Nephron progenitor cell (in vitro differentiated cells): ENCODE measurements at places on chromosomes 1 and 21.

DNA sequence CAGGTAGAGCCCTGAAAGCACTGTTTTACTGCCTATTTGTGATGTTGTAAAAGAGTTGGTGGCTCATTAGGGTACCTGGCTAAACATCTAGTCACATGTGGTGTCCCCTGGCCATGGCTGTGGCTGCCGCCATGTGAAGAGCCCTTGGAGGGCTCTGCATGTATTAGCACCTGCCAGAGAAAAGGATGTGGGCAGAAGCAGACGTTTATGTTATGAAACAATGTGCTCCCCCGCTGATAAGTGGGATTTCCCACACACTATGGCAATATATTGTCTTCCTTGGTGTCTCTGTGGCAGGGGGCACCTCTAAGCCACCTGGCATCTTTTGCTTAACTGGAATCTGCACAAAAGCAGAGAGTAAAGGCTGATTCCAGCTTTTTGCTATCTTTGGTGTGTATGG is 9.6 kb downstream of the TENT5C start:
- H3K4me3 ChIP-seq: no peak overlapping the region
- no peak overlapping the region for H3K27ac ChIP-seq
- H3K4me1 ChIP-seq: peaks cover 16% of the 10 kb centered on the region
- peaks cover 14% of the 10 kb centered on the region for H3K27me3 ChIP-seq

DNA sequence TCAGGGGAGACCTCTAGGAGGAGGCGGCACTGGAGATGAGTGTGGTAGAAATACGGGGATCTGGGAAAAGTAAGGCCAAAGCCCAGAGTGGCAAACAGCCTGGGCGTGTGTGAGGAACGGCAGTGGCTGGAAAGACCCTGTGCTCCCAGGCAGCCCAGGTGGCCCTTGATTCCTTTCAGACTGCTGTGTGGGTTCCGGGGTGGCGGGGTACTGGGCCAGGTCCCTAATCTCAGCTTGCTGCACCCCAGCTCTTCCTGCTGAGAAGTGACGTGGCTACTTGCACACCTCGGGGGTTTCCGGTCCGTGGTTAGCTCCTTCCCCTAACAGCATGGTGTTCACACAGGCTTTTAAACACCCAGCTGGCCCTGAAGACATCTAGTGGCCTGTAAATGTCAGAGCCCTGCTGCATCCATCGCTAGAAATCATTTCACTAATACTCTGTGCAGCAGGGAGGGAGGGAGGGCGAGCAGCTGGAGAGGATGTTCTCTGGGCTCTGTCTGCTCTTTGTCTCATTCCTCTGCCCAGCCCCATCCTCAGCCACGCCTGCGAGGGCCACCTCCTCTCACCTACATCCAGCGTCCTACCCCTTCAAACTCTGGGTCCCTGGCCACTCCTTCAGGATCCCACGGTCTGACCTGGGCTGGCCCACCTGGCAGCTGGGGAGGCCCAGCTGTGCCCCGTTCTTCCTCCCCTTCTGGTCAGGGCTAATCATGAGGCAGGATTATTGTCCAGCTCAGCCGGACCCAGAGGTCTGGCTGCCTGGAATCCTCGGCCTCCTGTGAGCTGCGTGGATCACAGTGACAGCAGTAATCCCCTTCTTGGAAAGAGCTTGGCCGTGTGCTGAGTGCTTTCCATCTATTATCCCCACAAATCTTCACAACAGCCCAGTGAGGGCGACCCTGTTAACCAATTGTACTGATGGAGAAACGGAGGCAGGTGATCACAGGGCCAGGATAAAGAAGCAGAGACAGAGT is 7.2 kb downstream of the ZDHHC18 start:
- H3K27me3 ChIP-seq: peaks cover 6% of the 10 kb centered on the region
- no peak overlapping the region for H3K4me3 ChIP-seq
- DNase-seq: no peak

DNA sequence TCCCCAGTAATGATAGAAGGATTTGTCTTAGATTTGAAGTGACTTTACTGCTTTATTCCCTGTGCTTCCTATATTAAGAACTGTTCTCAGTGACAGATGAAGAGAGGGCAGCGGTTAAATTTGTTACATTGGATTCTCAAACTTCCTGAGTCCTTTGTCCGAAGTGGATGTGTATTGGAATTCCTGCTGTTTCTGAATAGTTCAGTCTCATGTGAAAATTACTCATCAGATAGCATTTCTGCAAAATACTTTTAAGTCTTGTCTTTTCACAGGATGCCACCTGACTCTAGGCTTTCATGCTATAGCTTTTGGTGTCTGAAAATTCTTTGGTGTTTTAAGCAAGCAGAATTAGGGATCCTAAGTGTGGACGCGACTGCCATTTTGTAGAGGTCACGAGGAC is 83.6 kb downstream of the PRDM2 start:
- DNase-seq: no peak
- no peak overlapping the region for H3K27ac ChIP-seq
- peaks cover 31% of the 10 kb centered on the region for H3K4me1 ChIP-seq
- no peak overlapping the region for H3K4me3 ChIP-seq

DNA sequence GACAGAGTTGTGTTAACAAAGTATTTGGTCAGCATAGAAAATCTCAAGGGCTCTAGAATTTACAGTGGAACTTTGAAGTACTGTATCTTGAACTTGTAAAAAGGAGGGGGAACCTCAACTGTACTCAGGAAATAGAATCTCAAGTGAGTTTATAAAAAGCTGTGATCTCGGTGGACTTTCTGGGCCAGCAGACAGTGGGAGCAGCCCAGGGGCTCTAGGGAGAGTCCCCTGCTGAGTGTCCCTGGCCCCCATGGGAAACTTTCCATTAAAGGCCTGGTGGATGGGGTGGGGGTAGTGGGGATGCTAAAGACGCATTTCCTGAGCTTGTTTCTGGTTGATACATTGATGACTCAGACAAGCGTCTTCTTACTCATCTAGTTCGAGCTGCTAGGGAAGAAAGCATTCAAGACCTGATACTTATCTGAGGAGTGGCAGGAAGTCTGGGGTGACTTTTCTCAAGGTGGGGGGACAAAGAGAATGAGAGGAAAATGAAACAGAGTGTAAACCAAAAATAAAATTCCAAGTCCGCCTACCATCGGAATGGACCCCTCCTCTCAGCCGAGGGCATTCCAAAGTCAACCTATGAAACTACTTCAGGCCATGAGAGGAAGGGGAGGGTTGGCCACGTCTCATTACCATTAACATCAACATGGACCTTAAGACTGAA is 65.5 kb downstream of the NID1 start:
- DNase-seq: no peak
- no peaks in the 10 kb centered on the region for H3K27me3 ChIP-seq
- H3K36me3 ChIP-seq: peaks cover 40% of the 10 kb centered on the region
- peak overlapping the region; percentile 49 for H3K27ac ChIP-seq
- peaks cover 23% of the 10 kb centered on the region for H3K4me1 ChIP-seq
- no peak overlapping the region for H3K4me3 ChIP-seq

DNA sequence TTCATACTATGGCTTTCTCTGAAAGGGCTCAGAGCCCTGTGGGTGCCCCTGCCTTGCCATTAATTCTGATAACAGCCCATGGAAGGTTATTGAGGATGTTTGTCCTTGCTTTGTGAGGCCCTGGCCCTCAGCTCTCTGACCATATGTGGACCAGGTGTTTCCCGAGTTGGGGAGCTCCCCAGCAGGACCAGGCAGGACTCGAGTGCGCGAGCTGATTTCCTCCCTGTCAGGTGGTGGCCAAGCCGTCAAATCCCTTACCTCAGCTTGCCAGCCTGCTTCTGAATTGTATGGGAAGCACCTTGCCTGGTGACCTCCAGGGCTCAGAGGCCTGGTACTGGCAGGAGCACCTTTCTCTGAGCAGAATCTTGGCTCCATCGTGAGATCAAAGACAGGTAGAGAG is 17.9 kb upstream of the SDE2 start:
- no peak overlapping the region for H3K4me3 ChIP-seq
- no peak overlapping the region for H3K27ac ChIP-seq
- no peak for DNase-seq
- H3K4me1 ChIP-seq: no peaks in the 10 kb centered on the region
- H3K36me3 ChIP-seq: no peaks in the 10 kb centered on the region
- peaks cover 6% of the 10 kb centered on the region for H3K27me3 ChIP-seq

DNA sequence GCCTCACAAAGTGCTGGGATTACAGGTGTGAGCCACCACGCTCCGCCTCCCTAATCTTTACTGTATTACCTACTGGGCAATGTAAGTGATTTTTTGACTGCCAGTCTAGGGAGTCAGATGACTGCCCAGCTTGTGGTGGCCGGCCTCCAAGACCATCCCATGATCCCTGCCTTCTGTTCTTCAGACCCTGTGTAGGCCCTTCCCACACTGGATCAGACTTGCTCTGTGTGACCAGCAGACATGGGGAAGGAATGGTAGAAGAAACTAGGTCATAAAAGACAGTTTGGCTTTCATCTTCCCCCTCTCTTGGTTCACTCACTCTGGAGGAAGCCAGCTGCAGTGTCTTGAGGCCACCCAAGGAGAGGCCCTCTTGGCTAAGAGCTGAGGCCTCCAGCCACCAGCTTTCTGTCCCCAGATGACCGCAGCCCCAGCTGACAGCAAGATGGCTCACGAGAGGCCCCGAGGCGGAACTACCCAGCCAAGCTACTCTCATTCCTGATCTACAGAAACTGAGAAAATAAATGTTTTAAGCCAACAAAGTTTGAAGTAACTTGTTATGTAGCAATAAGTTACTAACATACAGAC is 14.5 kb upstream of the CBR3 start:
- peaks cover 8% of the 10 kb centered on the region for H3K27me3 ChIP-seq
- peaks cover 14% of the 10 kb centered on the region for H3K4me1 ChIP-seq
- H3K36me3 ChIP-seq: no peaks in the 10 kb centered on the region
- DNase-seq: no peak
- no peak overlapping the region for H3K27ac ChIP-seq
- no peak overlapping the region for H3K4me3 ChIP-seq

- H3K27ac ChIP-seq: no peak overlapping the region
- DNase-seq: no peak
- peaks cover 71% of the 10 kb centered on the region for H3K27me3 ChIP-seq
- H3K4me3 ChIP-seq: no peak overlapping the region
- no peaks in the 10 kb centered on the region for H3K36me3 ChIP-seq
- peaks cover 68% of the 10 kb centered on the region for H3K4me1 ChIP-seq
These were observed 93.7 kb upstream of the ARHGEF16 start for GRCh38 chr1:3360646-3361257.

DNA sequence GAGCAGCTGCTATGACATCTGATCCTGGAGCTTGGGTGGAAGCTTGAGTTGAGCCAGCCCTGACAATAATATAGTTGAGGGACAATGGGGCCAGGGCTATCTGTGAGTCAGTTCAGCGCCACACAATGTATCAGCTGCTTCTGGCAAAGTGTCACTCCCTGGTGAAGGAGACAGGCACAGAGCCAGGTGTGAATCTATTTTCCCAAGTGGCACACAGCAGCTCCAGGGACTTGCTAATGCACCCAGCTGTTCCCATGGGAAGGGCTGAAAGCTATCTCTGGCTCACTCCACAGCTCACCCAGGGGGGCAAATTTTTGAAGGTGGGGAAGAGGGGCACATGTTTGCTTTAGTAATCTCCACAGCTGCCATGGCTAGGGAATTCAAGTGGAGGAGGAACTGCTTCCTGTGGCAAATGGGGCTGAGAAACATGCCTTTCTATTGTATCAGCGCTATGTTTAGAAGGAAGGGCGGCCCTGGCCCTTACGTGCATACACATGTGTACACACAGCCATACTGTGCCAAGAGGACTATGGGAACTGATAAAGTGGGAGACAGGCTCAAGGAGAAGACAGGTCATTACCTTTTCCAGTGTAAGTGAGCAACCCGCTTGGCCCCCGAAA is 2.2 kb downstream of the CYB5R1 start:
- peaks cover 12% of the 10 kb centered on the region for H3K27me3 ChIP-seq
- peaks cover 5% of the 10 kb centered on the region for H3K36me3 ChIP-seq
- peak overlapping the region; percentile 43 for H3K4me3 ChIP-seq
- H3K27ac ChIP-seq: no peak overlapping the region
- DNase-seq: no peak

DNA sequence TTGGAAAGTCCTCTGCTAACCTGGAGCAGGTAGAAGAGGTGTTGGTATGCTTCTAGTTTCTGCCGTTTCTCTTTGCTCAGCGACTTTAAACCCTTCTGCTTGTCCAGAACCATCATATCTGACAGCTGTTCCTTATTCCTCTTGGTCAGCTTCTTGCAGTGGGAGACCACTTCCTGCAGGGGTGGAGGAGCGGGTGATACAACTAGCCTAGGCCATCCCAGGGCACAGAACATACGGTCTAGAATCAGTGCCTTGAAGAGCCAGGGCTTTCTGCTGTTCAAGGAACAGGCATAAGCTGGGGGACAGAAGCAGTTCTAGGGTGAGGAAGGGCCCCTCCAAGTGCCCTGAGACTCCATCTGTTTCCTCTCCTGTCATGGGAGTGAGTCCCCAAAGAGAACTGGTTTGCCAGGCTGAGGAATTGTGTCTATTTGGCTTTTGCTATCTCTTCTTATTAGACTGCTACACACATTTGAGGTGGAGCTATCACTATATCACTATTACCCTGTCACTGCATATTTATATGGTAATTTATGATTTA is 32.5 kb downstream of the IQGAP3 start:
- peaks cover 9% of the 10 kb centered on the region for H3K4me1 ChIP-seq
- peaks cover 63% of the 10 kb centered on the region for H3K36me3 ChIP-seq
- DNase-seq: no peak
- H3K27ac ChIP-seq: no peak overlapping the region
- peaks cover 4% of the 10 kb centered on the region for H3K27me3 ChIP-seq

DNA sequence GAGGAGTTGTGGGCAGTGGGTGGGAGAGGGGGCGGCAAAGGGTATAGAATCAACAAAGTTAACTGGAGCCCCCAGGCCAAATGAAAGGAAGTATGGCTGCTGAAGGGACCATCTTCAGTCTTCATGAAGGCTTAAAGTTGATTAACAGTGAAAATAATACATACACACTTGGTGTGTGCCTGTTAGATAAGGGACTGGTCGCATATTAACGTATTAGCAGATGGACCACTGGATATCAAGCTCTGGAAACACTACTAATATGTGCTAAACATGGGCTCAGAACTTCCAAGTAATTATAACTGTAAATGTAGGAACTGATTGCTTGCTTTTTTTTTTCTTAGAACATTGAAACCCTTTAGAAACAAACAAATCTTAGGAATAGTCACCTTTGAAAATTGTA is 224.7 kb upstream of the KIAA0040 start:
- H3K4me3 ChIP-seq: no peak overlapping the region
- no peak for DNase-seq
- H3K27me3 ChIP-seq: peaks cover 5% of the 10 kb centered on the region
- peaks cover 19% of the 10 kb centered on the region for H3K4me1 ChIP-seq
- no peak overlapping the region for H3K27ac ChIP-seq
- H3K36me3 ChIP-seq: no peaks in the 10 kb centered on the region

DNA sequence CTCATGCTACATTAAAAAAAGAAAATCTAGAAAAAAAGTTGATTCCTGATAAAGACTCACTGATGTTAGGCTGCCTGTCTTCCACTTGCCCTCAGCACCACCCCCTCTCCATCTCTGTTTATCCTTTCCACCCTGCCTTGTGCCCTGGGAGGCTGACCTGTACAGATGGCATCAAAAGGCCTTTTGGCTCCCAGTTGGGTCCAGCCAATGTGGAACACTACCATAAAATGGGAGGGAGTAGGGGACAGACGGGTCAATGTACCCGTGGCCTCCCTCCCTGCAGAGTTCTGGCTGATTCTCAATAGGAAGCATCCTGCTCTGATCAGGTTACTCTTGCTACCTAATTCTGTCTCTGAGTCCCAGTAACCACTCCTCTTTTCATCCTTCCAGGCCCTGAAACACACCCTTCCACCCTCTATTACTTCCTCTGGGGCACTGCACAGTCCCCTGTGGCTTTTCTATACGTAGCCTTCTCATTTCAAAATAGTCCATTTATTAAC is 300.0 kb downstream of the HHIPL2 start:
- peaks cover 25% of the 10 kb centered on the region for H3K4me1 ChIP-seq
- no peak for DNase-seq
- no peaks in the 10 kb centered on the region for H3K27me3 ChIP-seq
- no peak overlapping the region for H3K4me3 ChIP-seq
- H3K36me3 ChIP-seq: no peaks in the 10 kb centered on the region
- H3K27ac ChIP-seq: no peak overlapping the region
